ENCODE measurements at places on chromosomes 6 and 20.
A peak's percentile ranks its signal among the peaks of the same experiment; 100 is the strongest.

DNA sequence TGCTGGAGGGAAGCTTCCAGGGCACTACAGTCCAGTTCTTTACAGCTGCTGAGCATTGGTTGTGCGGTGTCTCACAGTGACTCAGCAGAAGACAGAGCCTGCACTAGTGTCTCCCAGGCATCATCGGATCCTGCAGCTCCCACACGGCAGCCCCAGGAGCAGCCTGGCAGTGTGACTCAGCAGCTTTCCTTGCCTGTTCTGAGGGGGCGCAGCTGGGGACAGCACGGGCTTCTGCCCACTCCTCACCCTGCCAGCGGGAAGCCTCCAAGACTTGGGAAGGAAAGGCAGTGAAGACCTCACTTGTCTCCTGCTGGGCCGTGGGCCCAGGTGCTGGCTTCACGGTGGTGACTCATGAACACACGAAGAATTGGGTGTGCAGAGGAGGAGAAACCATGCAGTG, 165.4 kb downstream of the SYNDIG1 start:
- peak; percentile 77 for DNase-seq

DNA sequence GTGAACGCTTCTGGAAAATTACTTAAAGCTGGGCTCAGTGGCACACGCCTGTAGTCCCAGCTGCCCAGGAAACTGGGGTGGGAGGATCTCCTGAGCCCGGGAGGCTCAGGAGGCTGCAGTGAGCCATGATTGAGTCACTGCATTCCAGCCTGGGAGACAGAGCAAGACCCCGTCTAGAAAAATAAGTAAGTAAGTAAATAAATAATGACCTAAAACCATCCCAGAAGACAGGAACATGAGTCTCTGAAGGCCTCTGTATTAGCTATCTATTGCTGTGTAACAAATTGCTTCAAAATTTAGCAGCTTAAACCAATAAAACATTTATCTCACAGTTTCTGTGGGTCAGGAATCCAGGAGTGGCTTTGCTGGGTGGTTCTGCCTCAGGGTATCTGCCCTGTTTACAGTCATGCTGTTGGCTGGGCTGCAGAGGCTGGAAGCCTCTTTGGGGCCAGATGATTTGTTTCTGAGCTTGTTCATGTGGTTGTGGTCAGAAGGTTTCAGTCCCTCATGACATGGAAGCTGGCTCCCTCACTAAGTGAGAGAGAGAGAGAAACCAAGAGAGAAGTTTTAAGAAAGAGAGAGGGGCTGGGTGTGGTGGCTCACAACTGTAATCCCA, 48.4 kb upstream of the NCOA3 start:
- peak; percentile 67 for DNase-seq

DNA sequence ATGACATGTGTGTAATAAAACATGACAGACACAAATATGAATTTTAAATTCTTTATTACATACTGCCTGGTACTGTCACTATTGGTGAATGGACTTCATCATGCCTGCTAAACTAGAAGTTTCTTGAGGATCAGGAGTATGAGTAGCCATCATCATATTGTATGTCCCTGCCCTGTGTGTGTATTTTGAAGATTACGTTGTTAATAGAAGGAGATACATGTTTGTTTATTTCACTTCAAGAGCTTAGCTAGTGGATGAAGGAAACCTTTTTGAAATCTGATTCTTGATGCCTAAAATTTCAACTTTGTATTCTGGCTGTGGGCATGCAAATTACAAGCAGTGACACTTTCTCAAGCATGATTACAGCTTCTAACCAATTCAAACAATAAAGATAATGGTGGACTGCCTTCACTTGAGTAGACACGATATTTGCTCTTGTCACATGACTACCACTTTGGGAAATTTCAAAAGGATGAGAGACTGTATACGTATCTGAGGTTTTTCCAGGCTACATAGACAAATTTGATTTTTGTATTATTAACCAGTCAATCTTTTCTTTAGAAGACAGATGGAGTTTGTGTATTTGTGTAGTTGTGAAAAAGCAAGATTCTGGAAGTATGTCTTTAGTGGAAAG, 3.5 kb downstream of the TBPL1 start:
- no peak for DNase-seq

DNA sequence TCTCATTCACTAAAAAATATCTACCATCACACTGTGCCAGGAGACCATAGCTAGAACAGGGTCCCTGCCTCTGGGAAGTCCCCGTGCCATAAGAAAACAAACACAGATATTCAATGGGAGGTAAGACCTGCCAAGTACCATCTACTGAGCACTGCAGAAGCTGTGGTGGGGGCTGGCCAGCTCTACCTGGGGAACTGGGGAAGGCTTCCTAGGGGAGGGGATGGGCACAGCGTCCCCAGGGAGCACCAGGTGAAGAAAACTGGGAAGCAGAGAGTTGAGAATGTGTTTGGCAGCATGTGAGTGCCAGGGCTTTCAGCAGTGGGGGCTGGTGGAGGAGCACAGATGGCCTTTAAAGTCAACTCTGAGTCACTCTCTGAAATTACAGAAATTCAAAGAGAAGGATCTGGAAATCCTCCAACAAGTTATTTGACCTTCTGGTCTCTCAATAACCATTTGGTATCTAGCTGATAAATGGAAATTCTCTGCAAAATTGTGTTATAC, 85.2 kb downstream of the SHLD1 start:
- DNase-seq: no peak

GRCh38 chr6:163818719-163819118, 404.2 kb downstream of the QKI start:
- DNase-seq: no peak

GRCh38 chr20:42110301-42110700, 492.1 kb upstream of the CHD6 start:
- no peak for DNase-seq

DNA sequence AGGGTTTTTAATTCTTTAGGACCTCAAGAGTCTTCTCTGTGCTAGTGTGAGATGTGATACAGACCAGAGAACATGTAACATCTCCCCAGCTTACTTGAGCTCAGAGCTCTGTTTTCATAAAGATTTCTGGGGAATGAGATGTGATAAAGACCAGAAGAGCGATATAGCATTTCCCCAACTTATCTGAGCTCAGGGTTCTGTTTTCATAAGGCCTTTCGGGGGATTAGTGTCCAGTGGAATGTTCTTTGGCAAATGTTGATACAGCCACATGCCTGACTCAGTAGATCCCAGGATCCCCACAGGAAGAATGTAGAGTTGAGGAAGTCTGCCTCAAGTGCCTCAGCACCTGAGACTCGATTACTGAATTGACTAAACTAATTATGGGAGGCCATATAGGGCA, 18.7 kb upstream of the TOP1 start:
- DNase-seq: no peak

GRCh38 chr6:358432-358831, 33.1 kb upstream of the IRF4 start:
- DNase-seq: no peak

DNA sequence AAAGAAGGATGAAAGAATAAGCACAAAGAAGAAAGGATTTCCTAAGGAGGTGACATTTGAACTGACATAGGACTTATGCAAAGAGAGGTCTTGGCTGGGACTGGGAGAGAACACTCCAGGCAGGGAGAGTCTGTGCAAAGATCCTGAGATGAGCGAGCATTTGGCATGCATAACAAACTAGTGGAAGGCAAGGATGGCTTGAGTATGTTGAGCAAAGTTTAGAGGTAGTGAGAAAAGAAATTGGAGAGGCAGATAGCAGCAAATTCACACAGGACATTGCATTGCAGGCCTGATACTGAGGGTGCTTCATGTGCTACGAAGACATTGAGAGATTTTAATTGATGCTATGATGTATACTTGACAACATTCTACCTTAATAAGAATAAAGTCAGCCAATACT, 237.8 kb downstream of the ZNF217 start:
- no peak for DNase-seq

DNA sequence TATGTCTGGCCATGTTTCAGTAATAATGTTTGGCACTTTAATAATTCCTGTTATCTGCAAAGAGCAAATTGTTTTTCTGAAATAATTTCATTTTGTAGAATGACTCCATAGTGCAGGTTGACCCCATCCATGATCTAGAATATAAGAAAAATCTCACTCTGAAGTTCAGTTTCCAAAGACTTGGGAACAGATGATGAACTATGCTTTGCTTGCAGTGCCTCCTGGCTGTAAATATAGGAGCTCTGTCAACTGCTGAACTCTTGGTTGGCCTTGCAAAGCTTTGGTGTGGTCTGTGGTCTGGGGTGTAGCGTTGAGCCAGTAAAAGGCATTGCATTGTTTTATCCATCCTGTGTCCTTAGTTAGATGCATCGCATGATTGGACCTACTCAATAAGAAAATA, 104.0 kb downstream of the PLCB4 start:
- no peak for DNase-seq

GRCh38 chr6:68990317-68990716, 355.2 kb downstream of the ADGRB3 start:
- DNase-seq: no peak

- no peak for DNase-seq
Measured at GRCh38 chr6:130629640-130630039, 197.6 kb upstream of the SMLR1 start.

DNA sequence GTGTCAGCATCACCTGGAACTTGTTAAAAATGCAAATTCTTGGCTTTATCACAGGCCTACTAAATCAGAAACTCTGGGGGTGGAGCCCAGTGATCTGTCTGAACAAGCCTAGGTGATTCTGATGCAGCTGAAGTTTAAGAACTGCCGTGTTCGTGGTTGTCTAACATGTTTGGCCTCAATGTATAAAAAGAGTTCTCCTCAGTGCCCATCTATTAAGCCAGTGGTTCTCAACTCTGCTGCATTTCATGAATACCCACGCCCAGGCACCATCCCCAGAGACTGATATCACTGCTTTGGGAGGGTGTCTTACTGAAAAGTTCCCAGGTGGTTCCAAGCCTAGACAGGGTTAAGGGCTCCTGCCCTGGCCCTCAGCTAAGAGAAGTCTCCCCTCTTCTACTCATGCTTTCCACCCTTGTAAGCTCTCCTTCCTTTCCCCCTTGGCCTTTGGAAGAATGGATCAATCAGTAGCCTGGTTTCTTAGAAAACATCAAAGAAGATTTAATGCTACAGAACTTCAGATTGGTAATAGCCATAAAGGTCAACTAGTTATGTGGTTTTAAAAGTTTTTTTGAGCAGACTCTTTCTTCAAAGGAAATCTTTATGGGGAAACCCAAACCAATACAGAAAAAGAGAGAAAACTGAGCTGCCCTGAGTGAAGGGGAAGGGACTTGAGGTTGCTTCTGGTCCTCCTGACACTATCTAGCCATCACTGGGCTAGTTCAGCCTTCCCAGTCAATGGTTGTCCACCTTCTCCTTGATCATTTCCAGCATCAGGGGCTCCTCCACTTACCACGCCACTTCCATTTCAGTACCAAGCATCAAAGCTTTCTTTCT, 38.9 kb upstream of the TNFAIP3 start:
- no peak for DNase-seq

DNA sequence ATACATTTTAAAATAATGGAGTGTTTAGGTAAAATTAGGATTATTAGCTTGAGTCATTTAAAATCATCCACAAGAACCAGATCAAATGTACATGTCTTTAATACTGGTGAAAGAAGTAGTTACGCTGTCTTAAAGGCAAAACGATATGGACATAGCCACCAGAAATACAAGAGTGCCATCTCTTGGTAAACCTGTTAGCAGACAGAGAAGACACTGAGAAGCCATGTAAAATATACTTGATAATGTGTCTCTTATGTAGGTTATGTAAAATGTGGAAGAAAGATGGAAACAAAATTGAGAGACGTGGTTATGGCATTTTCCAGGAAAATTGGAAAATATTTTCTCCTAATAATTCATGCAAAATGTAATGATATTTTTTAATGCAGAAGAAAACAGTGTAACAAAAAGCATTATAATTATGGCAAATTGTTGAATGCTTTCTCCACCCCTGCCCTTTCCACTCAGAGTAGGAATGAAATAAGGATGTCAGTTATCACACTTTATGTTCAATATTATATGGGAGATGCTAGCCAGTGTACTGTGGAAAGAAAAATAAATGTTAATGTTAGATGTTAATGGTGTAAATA, 12.2 kb upstream of the SLC17A2 start:
- peak; percentile 60 for DNase-seq

DNA sequence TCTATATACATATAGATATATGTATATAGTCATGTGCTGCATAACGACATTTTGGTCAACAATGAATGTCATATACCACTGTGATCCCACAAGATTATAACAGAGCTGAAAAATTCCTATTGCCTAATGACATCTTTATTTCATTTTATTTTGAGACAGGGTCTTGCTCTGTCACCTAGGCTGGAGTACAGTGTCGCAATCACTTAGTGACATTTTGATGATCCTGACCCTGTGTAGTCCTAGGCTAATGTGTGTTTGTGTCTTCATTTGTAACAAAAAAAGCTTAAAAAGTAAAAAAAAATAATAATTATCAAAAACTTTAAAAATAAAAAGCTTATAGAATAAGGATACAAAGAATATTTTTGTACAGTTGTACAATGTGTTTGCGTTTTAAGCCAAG, 4.0 kb upstream of the FAM8A1 start:
- DNase-seq: no peak

DNA sequence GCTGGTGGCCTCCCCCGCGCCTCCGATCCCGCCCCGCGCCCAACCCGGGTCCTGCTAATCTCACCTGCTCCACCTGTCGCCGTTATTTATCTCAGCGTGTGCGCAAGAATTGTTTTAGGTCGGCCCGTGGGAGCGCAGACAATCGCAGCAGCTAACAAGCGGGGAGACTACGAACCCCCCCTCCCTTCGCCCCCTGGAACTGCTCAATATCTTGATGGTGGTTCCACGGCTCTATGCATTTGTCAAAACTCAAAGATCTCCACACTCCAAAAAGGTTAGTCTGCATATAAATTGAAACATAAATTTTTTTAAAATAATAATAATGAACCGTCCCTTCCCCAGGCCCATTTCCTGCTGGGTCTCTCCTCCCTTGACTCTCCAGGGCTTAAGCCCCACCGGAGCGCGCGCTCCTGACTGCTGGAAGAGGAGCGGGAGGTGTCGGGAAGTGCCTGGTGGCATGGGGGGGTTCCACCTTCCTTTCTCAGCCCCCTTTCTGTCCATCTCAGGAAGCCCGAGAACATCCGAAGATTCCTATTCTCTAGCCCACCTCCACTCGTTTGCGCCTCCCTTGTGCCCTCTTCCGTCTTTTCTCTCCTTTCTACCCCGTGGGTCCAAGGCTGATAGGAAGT, 1.6 kb upstream of the MDGA1 start:
- no peak for DNase-seq

DNA sequence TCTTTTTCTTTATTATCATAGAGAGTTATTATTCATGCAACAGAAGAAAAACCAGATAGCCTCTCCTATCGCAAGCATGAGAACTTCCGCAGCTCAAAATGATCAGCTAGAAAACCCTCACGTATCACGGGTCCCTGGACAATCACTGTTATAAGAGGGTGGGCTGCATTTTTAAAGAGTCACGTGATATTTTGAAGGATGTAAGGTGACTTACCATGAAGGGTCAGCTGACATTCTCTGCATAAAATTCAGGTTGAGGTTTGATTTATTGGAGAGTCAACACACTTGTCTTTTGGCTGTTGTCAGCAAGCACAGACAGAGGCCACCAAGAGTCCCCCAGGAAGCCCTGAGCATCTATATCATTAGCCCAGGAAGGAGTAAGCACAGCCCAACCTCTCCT, 39.5 kb downstream of the ID4 start:
- no peak for DNase-seq

GRCh38 chr6:26067367-26067766, 19.9 kb upstream of the HFE start:
- DNase-seq: no peak
